Uterus (tissue), 4 donors: ENCODE measurements at places on chromosomes 3 and 15.

GRCh38 chr3:38107911-38108648 is 28.8 kb downstream of the ACAA1 start:
- no peak for DNase-seq

GRCh38 chr3:104526901-104527401 is 839.8 kb upstream of the ALCAM start:
- DNase-seq = no peak

DNA sequence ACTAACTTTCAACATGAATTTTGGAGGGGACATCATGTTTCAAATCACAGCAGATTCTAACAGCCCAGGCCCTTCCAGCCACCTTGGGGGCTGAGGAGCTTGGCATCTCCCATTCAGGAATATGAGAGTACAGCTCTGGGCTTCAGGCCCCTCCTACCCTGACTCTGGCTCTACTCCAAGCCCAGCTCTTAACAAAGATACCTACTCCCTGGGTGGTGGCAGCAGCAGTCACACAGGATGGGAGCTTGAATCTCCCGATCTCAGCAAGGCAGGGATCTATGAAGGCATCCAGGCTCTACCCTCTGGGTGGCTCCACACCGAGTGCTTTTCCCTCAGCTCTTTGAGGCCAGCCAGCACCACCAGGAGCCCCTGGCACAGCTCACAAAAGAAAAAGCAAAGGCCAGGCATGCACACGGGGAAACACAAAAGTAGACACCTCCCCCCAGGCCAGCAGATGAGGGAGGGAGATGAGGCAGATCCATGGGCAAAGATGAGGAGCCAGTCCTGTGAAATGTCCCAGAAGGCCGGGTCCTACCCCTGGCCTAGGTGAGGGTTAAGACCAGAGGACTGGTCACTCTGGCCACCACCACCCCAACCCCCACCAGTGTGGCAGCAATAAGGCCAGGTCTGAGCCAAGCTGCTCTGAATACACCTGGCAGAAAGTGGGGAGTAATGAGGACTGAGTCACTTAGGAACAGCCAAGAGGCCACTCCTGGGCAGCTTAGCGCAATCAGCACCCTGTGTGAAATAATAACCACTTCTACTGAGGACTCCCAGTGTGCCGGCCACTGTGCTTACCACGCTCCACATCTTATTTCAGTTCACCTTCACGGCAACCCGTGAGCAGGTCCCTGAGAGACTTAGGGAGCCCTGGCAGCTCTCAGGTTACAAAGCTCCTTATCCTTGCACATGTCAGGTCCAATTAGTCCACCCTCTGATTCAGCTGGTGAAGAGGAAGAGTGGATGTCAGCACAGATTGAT is 24.3 kb downstream of the PLA2G4F start:
- DNase-seq = no peak

DNA sequence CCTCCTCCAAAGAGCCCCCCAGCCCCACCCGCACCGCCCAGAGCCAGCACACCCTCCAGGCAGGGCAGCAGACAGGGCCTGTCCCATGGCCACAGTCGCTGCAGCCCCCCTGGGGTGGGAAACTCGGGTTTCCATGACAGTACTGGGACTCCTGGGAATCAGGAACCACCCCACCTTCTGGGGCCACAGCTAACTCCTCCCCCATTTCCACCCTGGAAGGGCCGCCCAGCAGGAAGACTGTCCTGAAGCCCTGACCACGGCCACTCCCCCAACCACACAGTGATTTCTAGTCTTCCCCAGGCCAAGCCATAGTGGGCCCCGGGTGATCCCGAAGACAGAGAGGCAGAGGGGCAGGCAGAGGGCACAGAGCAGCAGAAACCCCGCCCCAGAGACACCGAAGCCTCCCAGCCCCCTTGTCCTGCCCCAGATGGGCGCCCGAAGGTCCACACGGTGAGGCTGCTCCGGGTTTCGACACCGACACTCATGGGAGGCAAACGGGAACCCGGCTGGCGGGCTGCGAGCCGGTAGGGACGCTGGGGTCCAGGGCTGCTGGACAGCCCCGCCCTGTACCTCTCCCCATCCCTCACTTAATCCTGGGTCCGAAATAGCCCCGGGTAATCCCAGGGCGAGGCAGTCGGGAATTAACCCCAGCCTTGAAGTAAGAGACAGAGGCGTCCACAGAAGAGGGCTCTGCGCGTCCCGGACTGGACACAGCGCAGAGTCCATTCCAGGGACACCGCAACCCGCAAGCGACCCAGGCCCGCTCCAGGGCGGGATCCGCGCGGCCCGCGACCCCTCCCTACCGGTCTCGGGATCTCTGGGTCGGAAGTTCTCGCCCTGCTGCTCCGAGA is 138.4 kb downstream of the NUP210 start:
- DNase-seq = no peak

GRCh38 chr15:39226169-39226937 is 354.5 kb upstream of the THBS1 start:
- no peak for DNase-seq

GRCh38 chr3:123586968-123587367 is 2.1 kb upstream of the HACD2 start:
- no peak for DNase-seq

- no peak for DNase-seq
Measured at GRCh38 chr3:133296981-133297380, 102.9 kb upstream of the BFSP2 start.

DNA sequence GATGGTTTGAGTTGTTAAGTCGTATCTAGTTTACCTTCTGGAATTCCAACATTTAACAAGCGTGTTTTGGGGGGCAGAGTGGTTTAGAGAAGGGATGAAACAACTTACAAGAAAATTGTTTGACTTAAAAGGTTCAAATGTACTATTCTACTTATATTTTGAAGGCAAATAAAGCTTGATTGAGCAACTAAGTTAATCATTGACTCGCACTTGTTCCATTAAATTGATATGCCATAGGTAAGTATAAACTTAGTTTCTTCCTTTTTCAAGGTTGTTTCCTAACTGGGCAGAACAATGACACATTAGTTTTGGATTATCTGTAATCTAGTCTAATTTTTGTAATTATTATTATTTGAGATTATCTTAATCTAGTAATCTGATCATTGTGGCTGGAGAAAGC is 48.3 kb upstream of the CPNE4 start:
- DNase-seq = no peak

DNA sequence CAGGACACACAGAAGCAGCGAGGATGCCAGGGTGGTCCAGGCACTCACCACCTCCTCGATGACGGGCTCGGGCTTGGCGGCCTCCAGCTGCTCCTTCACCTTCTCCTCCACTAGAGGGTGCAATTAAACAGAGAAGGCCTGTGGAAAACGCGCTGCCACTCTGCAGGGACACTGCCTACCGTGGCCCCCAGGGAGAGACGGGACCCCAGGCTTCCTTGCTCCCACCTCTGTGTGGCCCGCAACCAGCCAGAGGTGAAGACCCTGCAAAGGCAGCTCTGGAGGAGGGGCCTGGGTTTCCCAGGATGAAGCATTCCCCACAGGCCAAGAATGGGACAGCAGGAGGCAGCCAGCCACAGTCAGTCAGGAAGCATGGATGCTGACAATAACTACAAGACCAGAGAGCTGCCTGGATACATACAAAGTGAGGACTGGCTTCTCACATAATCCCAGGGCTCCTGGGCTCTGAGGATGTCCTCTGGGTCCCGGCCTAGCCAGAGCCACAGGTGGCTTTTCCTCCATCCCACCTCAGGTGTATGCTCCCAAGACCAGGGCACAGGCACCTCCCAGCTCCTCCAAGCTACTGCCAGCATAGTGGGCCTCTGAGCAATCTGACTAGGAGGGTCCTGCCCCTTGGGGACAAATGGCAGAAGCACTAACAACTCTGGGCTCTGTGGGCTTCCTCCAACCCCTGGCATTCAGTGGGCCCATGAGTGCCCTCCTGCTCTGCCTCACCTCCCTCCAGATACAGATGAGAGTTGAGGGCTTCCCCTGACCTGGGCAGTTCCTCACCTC is 46.2 kb downstream of the PTH1R start:
- peak; percentile 18 for DNase-seq

DNA sequence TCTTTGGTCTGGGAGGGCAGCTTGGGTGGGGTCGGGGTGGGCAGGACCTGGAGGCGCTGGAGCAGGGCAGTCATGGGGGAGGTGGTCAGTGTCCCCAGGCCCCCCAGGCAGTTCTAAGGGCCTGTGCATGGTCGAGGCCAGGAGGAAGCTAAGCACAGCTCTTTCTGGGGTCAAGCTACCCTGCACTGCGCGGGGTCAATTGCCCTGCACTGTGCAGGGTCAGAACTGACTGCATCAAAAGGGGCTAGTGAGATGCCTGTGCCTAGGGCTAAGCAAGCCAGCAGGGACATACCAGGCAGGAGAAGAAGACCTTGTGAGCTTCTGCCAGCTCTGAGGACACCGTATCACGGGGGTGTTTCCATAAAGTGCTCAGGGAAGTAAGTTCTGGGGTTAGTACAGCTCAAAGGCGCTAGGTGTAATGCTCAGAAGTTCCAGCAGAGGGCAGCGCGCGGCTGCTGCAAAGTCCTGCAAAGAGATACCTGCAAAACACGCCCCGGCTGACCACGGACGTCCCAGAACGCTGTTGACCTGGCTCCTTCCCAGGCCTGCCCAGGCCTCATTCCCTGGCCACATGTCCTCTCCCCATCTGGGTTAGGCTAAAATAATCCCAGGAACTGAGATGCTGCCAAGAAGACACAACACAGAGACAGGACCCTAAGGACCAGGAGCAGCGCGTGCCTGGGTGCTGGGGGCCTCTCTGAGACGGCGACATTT is 18.8 kb upstream of the IQSEC1 start:
- peak; percentile 75 for DNase-seq

DNA sequence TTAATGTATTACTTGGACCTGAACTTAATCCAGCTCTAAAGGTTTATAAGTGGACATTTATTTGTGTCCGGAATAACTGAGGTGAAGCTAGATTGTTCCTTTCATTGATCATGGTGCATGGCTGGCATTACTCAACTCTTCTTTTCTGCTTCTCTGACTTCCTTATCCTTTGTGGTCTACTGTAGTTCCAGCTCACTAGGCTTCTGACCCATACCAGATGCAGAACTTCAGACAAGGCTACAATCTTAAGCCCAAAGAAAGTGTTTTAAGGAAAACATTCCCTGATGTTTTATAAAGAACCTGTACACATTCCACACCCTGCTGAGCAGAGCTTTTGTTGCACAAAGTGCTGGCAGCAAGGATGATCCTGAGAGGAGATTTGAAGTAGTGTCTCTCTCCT is 250.8 kb upstream of the TGFBR2 start:
- no peak for DNase-seq

GRCh38 chr15:81363718-81364500 is 10.1 kb downstream of the TMC3 start:
- DNase-seq = peak; percentile 31

GRCh38 chr3:188663839-188664238 is 507.9 kb upstream of the TPRG1 start:
- no peak for DNase-seq

DNA sequence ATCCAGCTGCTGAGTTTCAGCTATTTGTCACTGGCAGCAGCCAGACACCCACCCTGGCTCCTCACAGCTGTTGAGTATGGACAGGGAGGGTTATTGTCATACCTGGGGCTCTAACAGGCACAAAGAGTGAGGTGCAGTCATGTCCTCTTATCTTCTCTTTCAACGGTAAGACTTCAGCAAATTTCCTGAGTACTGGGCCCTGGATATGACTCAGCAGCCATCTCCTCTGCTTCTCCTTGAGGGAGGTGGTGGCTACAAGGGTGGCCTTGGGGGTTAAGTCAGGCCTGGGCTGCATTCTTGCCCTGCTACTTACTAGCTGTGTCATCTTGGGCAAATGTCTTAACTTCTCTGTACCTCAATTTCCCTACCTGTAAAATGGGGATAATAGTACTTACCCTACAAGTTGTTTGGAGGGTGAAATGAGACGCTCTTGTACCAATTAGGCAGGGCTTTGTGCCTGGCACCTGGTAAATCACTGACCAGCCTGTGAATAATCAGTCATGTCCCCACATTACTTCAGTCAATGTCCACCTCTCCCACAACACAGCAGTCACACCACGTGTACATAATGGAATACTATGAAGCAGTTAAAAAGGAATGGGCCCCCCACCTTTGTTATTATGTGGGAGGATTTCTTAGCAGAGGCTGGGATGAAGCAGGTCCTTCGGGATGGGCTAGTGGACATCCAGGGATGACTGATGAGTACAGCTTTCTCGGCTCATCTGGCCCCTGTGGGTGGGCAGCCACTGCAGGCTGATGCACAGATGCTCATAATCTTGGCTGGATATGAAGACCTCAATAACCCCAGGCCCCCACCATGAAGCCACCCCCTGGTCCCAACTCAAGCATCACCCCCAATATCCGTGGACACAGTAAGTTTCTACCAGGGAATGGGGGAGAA is 528.8 kb downstream of the SHQ1 start:
- DNase-seq = no peak

DNA sequence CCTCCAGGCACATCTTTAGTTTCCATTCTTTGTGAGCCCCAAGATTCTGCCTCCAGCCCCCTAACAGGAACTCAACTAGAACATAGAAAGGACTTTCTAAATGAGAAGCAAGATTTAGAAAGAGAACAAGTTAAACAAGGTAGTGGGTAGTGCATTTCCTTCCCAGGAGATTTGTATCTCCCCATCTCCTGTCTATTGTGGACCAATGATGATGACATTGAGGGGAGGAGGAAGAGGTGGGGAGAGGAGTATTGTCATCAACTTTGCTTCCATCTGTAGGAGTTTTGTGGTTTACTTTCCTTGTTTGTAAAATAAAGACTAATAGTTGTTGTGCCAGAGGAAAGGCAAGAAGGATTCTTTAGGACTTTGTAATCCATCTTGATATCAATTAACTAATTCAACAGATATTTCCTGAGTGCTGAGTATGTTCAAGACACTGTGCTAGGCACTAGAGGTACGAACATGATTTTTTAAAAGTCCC is 235.3 kb upstream of the ROPN1 start:
- no peak for DNase-seq

DNA sequence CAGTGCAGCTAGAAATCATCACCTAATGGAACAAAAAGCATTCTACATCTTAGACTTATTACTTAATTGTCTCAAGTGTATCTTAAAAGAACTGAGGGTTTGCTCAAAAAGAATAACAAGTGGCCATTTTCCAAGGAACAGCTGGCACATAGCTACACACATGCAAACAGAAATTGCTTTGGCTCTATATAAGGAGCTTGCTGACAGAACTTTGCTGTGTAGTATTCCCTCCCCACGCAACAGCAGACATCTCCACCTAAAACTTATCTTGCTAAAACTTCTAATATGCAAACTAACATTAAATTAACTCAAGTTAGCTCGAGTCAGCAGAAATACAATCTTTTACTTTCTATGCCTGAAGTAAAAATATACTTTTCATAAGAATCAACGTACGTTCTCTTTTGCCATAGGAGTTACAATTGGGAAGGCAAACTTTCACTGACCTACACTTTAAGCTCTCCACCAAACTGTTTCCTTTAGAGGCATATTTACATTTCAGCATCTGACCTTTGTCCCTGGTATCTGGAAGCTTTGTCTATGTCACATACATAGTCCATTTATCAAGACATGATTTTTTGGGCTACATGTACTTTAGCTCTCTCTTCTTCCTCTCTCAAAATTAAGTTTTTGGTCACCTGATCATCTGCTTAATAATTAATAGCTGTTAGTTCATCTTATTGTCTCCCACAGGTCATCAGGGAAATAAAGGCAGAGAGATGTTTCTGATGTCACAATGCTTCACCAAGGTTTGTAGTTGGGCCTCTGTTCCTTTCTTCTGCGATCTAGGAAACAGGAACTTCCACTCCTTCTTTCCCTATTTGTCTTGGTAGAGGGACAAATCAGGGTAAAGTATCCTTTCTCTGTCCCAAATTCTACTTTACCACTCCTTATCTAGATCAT is 163.4 kb upstream of the AGTR1 start:
- no peak for DNase-seq
